ENCODE measurements at places on chromosomes 2 and 18.

GRCh38 chr2:74675090-74675489, 21.0 kb downstream of the SEMA4F start:
- DNase-seq: no peak

DNA sequence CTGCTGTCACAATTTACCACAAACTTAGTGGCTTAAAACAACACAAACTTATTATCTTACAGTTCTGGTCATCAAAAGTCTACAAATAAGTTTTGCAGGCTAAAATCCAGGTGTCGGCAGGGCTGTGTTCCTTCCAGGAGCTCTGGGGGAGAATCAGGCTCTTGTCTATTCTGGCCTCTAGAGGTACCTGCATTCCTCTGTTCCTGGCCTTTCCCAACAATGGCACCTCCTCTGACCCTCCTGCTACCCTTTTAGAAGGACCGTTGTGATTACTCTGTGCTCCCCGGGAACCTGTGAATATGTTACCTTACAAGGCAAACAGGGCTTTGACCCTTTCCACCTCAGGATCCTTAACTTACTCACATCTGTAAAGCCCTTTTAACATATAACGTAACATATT, 98.5 kb downstream of the MRPS9 start:
- no peak for DNase-seq

DNA sequence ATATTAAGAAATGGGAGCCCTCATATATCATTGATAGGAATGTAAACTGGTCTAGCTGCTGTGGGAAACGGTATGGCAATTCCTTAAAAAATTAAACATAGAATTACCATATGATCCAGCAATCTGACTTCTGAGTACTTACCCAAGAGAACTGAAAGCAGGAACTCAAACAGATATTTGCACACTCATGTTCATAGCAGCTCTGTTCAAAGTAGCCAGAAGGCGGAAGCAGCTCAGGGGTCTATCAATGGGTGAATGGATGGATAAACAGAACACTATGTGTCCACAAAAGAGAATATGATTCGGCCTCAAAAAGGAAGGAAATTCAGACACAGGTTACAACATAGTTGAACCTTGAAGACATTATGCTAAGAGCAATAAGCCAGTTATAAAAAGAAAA, 135.7 kb upstream of the NDUFV2 start:
- no peak for DNase-seq

- no peak for DNase-seq
These were observed 90.5 kb downstream of the PMS1 start for GRCh38 chr2:189874586-189875320.

GRCh38 chr2:58876126-58876525, 635.0 kb upstream of the FANCL start:
- no peak for DNase-seq

GRCh38 chr18:39521164-39521563, 1955.6 kb upstream of the CELF4 start:
- no peak for DNase-seq

DNA sequence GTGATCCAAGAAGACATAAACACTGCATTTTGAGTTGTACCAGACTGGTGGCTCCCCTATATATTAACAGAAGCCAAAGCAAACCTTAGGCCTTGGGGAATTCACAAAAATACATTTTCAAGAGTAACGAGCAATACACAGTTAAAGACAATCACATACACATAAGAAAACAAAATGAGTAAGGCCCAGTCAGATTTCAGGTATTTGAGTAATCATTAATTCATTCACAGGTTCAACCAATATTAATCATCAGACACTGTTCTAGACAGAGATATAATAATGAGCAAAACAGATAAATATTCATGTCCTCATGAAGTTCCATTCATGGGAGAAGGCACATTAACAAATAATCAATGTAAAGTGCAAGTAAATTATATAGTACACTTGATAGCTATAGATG, 9.6 kb downstream of the STPG4 start:
- no peak for DNase-seq

DNA sequence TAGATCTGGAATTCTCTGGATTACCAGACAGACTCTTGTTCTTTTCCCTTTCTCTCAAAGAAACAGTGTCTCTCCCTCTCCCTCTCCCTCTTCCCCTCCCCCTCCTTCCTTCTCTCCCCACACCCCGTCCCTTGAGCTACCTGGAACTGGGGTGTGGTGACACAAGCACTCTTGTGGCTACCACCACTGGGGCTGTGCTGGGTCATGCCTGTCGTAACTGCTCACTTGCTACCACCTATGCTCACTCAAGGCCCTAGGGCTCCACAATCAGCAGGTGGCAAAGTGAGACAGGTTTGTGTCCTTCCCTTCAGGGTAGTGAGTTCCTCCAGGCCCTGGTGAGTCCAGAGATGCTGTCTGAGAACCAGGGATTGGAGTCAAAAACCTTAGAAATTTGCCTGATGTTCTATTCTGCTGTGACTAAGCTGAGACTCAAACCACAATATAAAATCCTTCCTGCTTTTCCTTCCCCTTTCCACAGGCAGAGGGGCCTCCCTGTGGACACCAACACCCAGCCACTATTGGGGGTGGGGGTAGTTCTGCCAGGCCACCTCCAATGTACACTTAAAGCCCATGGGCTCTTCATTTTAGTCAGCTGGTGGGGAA, 70.8 kb downstream of the OXER1 start:
- no peak for DNase-seq

GRCh38 chr2:215848698-215849097, 164.7 kb downstream of the MREG start:
- no peak for DNase-seq

GRCh38 chr18:3726238-3726951, 276.4 kb downstream of the TGIF1 start:
- no peak for DNase-seq
